ENCODE measurements at places on chromosomes 7 and 10.

DNA sequence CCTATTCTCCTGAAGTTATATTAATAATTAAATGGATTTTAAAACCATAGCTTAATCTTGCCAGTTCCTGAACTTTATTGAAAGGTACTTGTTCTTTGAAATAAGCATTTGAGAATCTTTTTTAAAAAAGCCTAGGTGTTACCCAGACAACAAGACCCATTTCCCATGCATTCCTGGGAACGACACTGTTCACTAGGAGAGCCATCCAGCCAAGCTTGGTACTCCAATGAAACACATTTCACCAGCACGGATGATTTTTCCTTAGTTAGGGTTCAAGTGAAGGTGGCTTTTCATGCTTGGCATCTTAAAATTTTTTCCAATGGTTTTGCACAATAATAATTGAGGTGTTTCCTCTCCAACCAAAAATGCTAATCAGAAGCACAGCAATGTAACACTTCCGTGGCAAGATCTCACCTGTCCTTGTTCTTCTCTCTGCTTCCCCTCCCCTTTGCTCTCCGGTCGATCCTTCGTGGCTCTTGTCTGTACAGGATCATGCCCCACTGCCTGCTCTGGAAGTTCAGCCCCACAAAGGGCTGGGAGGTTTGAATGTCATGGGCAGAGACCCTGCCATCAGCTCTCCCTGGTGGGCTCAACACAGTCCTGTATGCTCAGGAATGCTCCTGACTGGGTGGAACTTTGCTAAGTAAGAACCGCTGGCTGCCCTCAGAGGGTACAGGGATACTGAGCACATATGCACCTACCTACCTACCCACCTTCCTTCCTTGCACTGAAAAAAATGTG is 69.7 kb upstream of the AQP1 start:
- no peak for DNase-seq

DNA sequence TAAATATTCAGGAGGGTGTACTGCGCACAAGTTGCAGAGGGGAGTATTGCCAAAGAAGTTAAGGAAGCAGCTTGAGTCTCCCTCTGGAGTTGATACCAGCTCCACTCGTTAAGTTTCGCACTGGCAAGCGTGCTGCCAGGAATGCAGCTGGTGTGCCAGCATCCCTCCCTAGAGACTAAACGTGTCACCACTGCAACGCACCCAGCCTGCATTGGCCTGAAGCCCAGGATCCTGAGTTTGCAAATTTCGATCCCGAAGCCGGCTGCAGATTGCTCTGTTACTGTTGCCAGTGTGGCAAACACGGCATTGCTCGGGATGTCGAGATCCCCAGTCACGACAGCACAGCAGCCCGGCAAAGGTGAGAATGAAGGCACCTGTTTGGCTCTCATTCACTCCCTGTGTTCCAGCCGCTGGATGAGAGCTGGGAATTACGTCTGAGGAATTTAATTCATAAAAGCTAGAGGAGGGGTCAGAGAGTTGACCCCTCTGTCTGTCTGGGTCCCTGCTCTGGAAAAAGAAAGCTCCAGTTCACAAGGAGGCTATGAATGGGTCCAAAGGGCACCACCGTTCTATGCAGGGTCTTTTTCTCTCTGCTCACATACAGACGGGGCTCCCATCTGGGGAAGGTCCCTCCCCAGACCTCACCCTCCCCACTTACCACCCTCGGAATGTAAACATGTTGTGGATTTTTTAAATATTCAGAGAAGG is 61.0 kb downstream of the NRP1 start:
- DNase-seq = no peak

- no peak for DNase-seq
These were observed 477 bp upstream of the FBXW4 start for GRCh38 chr10:101695404-101695890.

DNA sequence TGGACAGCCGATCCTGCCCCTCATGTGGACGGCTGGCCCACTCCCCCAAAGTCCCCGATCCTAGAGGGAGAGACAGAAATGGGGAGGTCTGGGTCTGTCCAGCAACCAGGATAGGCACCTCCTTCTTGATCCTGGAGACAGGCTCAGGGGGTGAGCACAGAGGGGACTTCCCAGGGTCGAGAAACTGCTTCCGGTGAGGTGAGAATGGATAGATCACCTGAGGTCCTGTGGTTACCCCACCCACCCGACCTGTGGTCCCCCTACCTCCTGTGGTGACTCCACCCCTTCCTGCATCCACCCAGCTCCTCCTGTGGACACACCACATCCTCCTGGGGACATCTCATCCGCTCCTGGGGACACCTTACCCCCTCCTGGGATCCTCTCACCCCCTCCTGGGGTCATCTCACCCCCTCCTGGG is 27.4 kb upstream of the RASGEF1A start:
- DNase-seq = peak; percentile 32

- no peak for DNase-seq
These were observed 77.0 kb upstream of the GSDME start for GRCh38 chr7:24834128-24834798.

GRCh38 chr7:31892099-31892829 is 177.9 kb downstream of the PDE1C start:
- DNase-seq = no peak

- no peak for DNase-seq
These were observed 121.9 kb upstream of the RET start for GRCh38 chr10:42954766-42955492.

GRCh38 chr7:73345951-73346350 is 18.0 kb downstream of the FKBP6 start:
- no peak for DNase-seq

DNA sequence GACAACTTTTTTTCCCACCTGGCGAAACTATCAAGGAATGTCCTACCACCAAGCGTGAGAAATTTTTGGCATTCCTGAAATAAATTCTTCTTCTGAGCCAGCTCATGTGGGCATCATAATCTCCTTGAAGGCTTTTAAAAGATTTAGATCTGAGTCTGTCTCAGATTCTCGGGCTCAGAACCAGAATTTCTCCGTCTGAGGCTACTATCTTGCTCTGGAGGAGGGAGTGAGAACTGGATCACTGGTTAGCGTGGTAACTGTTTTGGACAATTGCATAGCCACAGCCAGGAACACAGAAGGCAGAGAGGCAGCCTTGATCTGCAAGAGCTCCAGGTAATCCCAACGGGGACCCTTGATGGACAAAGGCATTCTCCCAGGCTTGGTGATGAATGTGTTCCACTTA is 1.0 kb upstream of the PLAC9 start:
- DNase-seq = no peak

GRCh38 chr10:69412232-69412790 is 4.4 kb downstream of the TACR2 start:
- DNase-seq = no peak

DNA sequence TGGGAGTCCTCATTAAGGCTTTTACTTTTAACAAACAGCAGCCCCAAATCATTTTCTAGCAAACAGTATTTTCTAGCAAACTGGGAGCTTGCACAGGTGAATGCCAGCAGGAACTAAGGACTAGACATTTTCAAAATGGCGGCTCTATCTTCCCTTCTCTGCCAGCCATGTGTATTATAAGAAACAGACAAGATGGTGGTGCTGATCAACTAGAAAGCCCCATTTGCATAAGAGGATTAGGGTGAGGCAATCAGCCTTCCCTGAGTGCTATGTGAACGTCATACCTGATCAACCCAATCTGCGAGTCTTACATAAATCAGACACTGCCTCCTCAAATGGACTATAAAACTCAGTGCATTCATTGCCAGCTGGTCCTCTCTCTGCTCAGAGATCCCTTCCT is 479.6 kb downstream of the IPMK start:
- DNase-seq = no peak

DNA sequence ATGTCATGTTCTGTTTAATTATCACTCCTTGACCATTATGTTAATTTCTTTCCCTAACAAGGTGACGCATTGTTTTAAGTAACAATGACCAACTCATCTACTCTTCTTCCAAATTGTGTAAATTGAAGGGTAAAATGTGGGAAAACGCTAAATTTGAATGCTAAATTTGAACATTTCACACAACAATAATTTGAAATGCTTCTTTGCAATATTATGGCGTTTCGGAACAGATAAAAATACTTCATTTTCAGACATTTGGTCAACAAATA is 29.2 kb upstream of the KMT2C start:
- DNase-seq = no peak

DNA sequence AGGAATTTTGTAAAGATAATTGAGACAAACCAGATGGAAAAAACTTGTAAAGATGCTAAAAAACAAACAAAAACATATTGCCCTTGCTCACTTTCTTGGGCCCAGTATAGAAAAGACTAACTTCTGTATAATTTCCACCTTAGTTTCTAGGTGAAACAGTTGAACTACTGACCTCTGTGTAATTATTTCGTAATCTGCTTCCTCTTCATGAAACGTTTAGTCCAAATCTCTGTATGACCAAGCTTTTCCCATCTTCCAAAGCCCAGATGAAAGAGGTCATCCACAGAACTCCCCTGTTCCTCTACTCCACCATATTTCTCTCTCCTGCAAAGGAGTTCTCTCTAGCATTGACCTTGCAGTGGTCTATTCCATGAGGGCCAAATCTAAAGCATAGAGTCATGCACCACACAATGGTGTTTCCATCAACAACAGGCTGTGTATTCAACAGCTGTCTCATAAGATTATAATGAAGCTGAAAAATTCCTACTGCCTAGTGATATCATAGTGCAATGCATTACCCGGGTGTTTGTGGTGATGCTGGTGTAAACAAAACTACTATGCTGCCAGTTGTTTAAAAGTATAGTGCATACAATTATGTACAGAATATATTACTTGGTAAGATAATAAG is 647.6 kb downstream of the TNS3 start:
- no peak for DNase-seq

DNA sequence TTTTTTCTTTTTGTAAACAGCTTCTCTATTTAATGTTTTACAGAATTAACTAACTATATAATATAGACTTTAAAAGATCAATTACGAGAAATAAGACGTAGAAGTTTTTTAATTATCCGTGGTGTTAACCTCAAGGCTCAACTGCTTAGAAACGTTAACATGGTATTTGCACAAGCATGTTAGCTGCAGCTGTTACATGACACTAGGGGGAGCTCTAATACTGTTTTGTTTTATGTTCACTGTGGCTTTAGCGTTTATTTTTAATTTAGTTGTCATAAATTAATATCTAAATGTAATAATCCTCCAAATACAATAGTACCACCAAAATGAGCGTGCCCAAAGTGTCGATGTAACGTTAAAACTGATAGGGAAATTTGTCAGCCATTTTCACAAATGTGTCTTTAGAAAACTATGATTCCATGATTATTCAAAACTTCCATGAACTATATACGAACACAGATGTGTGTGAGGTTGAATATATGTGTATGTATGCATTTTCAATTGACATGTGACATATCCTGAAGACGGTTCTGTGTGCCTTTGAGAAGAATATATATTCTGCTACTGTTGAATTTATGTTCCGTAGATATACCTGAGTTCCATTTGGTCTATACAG is 828.8 kb upstream of the MBL2 start:
- no peak for DNase-seq

DNA sequence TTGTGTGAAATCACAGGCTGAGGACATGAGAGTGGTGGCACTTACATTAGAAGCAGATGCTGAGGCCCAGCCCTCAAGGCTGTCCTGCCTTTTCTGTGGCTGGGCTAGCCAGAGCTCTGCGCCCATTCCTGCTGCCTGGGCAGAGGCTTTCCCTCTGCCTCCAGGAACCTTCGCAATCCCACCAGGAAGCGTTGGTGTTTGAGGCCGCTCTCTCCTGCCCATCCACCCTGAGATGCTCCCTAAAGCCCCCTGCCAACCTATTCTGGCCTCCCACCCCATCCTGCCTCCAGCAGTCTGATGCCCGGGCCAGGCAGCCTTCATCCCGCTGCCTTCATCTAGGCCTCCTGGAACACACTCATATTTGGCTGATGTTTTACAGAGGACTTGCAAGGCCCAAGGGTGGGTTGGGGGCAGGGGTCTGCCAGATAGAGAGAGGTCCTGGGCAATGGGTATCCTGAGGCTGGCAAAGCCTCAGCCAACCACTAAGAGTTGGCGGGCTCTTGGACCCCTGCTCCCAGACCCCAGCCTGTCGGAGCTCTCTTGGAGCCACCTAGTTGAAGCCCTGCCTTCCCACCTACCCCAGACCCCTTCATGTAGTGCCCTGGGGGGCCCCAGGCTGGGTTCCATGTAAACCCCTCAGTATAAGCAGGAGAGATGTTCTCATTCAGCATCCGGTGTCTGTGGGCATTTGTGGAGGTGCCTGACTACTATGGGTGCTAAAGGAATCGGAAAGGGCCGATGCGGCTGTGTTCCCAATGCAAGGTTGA is 32.7 kb downstream of the LDB3 start:
- DNase-seq = no peak

DNA sequence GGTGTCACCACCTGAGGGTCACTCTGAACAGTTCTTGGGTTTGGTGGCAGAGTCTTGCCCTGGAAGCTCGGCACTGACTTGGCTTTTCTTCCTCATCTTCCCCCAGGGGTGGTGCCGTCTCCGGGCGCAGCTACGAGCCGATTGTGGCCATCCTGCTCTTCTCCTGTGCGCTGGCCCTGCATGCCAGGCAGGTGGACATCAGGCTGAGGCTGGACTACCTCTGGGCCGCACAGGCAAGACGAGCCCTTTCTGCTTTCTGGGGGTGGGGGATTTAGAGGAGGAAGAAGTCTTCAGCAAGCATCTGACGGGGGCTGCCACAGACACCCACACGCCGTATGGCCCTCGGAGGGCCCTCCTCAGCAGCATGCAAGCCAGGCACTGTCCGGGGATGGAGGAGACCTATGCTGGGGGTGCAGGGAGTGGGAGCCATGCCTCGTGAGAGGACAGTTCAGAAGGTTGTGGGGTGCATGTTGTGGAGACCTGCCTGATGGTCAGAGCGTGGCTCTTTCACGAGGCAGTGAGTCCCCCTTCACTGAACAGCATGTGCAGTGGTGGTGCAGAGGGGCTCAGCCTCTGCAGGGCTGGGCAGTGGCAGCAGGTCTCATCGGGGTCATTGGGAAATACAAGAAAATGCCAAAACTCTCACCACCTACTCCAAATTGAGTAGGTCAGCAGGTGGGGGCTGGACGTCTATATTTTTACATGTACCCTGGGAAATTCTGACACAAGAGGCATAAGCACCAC is 112.4 kb downstream of the ADCY1 start:
- DNase-seq = no peak

GRCh38 chr10:112634096-112634830 is 187.2 kb downstream of the VTI1A start:
- no peak for DNase-seq

DNA sequence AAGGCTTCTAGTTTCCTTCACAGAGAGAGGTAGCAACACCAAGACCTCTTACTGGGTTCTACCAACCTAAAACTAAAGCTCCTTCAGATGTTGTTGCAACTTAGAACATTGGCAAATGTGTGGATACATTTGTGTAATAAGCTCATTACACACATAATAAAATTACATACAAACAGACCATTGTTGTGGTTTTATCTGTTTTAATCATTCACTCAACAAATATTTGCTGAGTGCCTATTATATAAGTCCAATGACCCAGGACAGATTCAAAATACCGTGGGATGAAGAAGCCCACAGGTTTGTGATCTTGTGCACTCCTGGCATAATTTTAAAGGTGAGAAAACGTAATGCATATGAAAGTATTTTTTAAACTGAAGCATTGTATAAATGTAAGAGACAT is 160.4 kb upstream of the NPVF start:
- DNase-seq = no peak

GRCh38 chr10:35712486-35712885 is 70.4 kb upstream of the FZD8 start:
- no peak for DNase-seq

GRCh38 chr7:137590756-137591305 is 247.3 kb upstream of the PTN start:
- DNase-seq = no peak

- no peak for DNase-seq
These were observed 14.4 kb downstream of the NAMPT start for GRCh38 chr7:106270122-106270977.

- DNase-seq = no peak
These were observed 13.3 kb upstream of the ARHGAP21 start for GRCh38 chr10:24737001-24737400.
